Muscle of leg (tissue), 16 donors: ENCODE measurements at places on chromosomes 1 and 21.

DNA sequence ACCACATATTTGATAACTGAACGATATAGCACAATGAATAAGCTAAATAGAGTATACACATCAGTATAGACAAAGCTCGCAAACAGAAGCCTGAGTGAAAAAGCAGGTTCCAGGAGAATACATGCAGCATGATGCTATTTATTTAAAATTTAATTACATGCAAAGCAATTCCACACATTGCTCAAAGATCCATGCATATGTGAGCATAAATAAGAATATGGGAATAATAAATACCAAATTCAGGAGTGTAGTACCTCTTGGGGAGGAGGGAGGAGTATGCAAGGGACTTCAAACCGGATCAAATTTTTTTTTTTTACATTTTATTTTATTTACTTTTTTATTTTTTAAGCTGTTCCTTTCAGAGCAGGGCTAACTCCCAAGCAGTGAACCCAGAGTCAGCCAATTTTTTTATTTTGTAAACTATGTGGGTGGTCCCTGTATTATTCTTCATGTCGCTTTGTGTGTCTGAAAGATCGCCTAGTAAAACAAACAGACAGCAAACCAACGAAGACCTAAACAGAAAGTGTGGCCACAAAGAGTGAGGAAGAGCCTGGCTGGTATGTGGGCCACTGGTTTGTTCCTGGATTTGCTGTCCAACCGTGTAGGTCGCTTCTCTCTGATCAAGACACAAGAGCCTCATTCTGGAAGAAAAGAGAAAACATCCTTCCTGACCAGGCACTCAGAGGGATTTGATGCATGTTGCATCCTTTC lies 4.2 kb upstream of the SHISAL2A start:
- peak; percentile 26 for DNase-seq

GRCh38 chr1:214067397-214067796 lies 79.6 kb downstream of the PROX1 start:
- DNase-seq = no peak

GRCh38 chr1:239858529-239858928 lies 233.2 kb upstream of the FMN2 start:
- DNase-seq = no peak

DNA sequence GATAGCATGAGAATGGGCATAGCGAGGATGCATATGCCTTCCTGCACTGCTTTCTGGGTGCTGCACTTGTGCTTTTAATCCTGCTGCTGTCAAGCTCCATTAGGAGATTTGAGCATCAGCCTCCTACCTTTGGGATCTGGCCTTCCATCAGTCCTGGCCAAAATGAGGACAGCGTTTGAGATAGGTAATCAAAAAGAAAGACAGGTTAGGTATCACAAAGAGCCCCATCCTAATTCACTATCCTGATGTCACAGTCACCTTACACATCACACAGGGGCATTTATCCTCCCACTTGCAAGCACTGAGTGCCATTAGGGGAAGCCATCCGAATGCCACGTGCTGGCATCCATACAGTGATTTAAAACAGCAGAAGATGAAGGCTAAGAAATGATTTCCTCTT lies 13.2 kb upstream of the FAM163A start:
- no peak for DNase-seq

DNA sequence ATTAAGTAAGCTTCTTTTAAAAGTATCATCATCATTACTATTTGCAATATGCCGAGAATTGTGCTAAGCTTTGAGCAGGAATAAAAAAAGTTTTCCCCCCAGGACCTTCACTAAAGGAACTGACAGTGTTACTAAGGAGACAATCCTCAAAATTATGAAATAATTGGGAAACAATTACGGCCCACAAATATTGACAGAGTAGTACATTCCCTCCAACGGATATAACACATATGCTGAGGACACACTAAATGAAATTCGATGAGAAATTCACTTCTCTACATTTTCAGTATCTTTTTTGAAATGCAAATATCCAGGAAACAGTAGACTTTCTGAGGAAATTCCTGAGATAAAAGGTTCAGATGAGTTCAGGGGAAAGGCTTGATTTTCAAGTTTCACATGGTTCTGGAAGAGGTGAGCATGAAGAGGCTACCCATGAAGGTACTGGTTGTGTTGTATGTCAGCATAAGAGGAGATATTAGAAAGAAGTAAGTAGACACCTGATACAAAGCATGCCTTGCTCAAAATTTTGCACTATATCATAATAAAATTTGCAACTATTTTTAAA lies 171.2 kb upstream of the NR5A2 start:
- DNase-seq = no peak

- no peak for DNase-seq
These were observed 59.9 kb downstream of the TRIM11 start for GRCh38 chr1:228346731-228347130.

DNA sequence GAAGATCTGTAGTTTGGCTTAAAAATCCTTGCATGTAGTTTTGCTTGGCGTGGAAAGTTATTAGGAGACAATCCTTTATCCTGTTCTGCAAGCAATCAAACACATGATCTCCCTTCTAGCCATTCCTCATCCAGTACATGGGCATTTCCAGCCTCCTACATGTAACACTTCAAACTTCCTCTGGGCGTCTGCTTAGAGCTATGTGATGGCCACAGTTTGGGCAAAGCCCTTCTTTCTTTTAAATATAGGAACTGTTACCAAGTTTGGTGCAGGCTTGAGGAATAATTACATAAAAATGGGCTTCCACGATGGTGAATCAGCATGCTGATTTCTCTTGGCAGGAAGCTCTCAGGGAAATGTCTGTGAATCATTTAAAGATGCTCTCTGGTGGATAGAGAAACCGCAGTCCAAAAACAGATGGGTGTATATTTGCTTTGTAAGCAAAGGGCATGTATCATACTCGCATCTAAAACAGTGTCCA lies 176.9 kb upstream of the FMN2 start:
- peak; percentile 81 for DNase-seq

DNA sequence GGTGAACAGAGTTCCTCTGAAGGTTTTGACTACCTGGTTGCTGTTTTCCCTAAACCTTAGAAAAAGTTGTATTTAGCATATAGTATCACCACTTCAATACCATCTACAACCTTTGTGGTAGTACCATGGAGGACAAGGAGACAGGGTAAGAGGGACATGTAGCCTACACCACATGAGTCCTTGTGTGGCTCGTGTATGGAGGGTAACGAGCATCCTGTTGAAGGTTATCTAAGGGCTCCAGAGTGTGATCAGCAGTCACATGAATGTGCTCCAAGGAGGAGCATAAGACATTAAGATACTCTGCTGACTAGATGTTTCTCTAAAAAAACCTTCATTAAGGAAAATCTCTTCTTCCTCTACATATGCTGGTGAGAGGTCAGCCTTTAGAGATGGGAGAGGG lies 67.3 kb downstream of the VCAM1 start:
- no peak for DNase-seq

- no peak for DNase-seq
These were observed 41.3 kb downstream of the PLPPR4 start for GRCh38 chr1:99305626-99306025.

- no peak for DNase-seq
These were observed at the start of gene OPRD1 for GRCh38 chr1:28811766-28812668. Gene OPRD1 (plus strand): TSS chr1:28812170. CDS start chr1:28812384, 214 bp downstream.

DNA sequence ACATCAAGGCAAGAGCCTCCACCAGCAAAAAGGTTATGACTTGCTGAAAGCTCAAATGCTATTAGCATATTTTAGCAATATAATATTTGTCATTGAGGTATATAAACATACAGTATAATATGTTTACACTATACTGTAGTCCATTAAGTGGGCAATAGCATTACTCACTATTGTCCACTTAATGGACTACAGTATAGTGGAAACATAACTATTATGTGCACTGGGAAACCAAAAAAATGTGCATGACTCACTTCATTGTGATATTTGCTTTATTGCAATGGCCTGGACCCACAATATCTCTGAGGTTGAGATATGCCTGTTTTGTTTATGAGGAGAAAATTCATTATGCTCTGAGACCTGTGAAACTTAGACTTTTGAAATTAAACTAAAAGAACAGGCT lies 300.0 kb downstream of the BARHL2 start:
- DNase-seq = no peak

- peak; percentile 54 for DNase-seq
These were observed 47.5 kb upstream of the EEIG2 start for GRCh38 chr1:108512239-108513043.

DNA sequence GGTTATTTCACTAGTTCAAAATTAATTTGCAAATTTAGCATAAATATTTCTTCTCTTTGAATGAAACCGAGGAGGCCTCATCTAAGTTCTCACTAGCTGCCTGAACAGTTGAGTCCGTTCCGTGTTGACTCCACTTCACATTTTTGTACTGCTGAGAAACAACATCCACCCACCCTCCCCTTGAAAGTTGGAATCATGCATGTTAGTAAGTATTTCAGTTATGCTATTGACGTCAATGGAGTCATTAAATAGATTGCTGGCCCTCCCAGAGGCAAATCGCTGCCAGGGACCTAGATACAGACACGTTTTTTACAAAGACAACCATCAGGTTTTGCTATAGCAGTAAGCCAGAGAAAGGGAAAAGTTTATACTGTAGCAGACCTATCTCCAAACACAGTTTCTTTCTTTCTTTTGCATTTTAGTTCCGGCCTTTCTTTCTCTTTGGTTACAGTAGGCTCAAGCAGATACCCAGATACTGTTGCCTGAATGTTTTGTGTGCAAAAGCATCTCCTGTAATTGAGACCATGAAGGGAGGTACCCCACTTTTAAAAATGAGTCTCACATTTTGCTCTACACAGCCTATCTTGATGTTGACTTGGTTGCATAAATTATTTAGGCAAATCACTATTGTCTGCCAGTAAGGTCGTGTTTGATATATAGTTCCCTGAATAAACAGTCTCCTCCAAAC lies 262.6 kb upstream of the SGIP1 start:
- peak; percentile 99 for DNase-seq

DNA sequence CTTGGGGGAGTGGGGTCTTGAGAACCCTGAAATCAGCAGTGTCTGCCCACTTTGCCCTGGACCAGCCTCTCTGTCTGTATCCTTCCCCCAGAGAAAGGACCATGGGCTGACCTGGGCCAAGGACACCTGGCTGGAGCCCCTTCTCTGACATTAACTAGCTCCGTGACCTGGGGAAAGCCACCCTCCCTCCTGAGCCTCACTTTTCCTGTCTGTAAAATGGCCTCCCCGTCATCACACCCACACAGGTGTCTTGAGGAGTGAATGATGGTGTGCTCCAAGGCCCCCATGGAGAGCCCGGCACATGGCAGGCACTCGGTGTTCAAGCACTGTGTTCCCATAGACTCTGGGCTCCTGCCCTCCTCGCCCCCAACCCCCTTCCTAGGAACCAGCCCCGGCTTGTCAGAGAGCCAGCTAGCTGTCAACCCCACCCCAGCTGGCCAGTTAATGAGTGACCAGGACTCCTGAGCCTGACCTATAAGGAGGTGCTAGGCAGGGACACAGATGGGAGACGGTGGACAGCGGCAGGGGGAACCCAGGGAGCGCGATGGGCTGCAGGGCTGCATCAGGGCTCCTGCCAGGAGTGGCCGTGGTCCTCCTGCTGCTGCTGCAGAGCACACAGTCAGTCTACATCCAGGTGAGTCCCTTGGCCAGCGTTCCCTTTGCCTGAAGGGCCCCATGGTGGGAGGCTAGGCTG lies at the start of gene GUCA2B:
TSS of gene GUCA2B (plus strand) at position 504 of the 694 bp plus-strand sequence. CDS start at position 545, 41 bp downstream.
- no peak for DNase-seq

GRCh38 chr1:231625975-231626534 lies 535 bp upstream of the DISC1 start:
- no peak for DNase-seq

DNA sequence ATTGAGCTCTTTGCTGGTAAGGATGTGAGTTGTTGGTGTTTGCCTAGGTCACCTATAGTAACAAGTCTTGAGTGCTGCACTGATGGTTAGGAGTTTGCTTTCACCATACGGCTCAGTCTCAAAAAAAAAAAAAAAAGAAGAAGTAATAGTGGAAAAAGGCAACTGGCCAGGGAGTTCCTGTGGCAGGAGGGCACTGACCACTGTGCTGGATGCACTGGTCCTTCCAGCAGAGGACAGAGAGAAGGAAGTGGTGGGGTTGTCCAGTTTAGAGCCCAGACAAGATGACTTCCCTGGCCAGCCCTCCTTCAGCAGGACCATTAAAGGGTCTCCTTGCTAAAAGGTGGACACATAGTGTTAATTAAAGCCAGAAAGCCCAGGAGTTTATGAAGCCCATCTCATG lies 11.9 kb upstream of the PTCH2 start:
- no peak for DNase-seq

- peak; percentile 78 for DNase-seq
These were observed 2.2 kb upstream of the USP24 start for GRCh38 chr1:55217226-55217986.

DNA sequence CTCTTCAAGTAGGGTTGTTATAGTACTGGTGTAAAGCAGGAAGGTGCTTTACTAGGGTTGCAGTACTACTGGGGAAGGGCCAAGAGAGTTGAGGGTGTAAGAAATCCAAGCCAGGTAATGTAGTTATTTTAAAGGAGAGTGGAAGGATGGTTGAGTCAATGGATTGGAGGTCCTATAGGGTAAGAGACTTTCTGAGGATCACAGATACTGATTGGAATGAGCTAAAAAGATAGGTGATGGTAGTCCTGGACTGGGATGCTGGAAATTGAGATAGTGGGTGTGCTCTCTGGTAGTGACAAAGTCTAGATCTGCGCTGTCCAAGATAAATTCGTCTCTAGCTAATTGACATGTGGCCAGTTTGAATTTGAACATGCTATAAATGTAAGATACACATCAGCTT lies 7.0 kb downstream of the TXLNA start:
- no peak for DNase-seq

DNA sequence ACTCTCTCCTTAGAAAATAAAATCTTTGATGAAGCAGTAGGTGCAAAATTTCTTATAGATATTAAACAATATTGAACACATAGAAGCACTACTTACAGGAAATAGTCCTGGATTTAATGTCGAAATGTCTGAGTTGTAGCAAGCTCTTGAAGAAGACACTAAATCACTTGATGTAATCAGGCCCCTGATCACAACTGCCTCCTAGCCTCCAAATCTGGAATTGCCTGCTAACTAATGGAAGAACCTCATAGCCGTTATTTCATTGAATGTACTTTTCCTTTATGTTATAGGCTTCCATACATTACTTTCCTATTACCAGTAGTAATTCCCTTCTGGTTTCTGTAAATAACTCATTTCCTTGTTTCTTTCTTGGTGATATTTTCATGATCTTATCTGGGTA lies 675.7 kb upstream of the CHRM3 start:
- no peak for DNase-seq

DNA sequence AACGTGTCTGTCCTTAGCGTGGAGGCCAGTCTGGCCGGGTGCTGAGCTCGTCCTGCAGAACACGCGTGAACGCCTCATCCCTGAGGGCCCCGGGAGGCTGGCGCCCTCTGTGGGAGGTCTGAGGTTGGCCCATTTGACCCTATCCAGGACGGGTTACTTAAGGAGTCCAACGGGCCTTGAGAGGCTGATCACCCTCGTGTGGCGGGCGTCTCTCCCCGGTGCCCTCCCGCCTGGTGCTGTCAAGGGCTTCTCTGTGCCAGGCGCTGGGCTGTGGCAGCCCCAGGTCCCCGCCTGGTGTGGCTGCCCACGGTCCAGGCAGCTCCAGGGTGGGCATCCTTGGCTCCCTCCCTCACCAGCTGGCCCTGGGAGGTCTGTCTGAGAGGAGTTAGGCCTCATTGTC lies 9.7 kb downstream of the SKI start:
- no peak for DNase-seq
